ENCODE measurements at places on chromosomes 2 and 18. TPM values are rescaled to one million over a fixed set of nuclear protein-coding genes. Genes with fewer than 3 reads are reported as not detected.

MAP3K19 gene
- not detected for polyA plus RNA-seq

DTNB gene
- polyA plus RNA-seq: 23.1 TPM

COL4A3 gene
- polyA plus RNA-seq: 0.44 TPM

CCDC148 gene
- not detected for polyA plus RNA-seq

C1D gene
- 28.6 TPM for polyA plus RNA-seq

INHBB gene
- 1.9 TPM for polyA plus RNA-seq

ZFAND2B gene
- polyA plus RNA-seq: 81.3 TPM

TRIB2 gene
- polyA plus RNA-seq: 29.8 TPM

LHCGR gene
- not detected for polyA plus RNA-seq

ALPG gene
- polyA plus RNA-seq: not detected

NGEF gene
- polyA plus RNA-seq: 3.5 TPM

DCC gene
- not detected for polyA plus RNA-seq

SFT2D3 gene
- 6.5 TPM for polyA plus RNA-seq

GPR17 gene
- 0.19 TPM for polyA plus RNA-seq

SERPINB12 gene
- polyA plus RNA-seq: not detected

MPP4 gene
- polyA plus RNA-seq: 0.46 TPM

RAPGEF4 gene
- 3.6 TPM for polyA plus RNA-seq

CAPN13 gene
- polyA plus RNA-seq: 20.3 TPM

TPO gene
- 0.37 TPM for polyA plus RNA-seq

SLC4A3 gene
- 1.2 TPM for polyA plus RNA-seq

CHRNG gene
- not detected for polyA plus RNA-seq
